ENCODE measurements at places on chromosomes 3 and 15. TPM values are rescaled to one million over a fixed set of nuclear protein-coding genes. Genes with fewer than 3 reads are reported as not detected.

- no peaks in the 10 kb centered on the region for H3K27me3 ChIP-seq
- no peak overlapping the region for H3K4me3 ChIP-seq
- H3K4me1 ChIP-seq: no peaks in the 10 kb centered on the region
These were observed 635.5 kb downstream of the TBL1XR1 start for GRCh38 chr3:176561826-176562225.

GRCh38 chr15:65924004-65924403 is 54.7 kb downstream of the RAB11A start:
- H3K4me3 ChIP-seq: no peak overlapping the region
- no peak overlapping the region for H3K27ac ChIP-seq
- no peaks in the 10 kb centered on the region for H3K36me3 ChIP-seq
- H3K27me3 ChIP-seq: no peaks in the 10 kb centered on the region
- DNase-seq: no peak

- no peak overlapping the region for H3K4me3 ChIP-seq
- no peak overlapping the region for H3K27ac ChIP-seq
- H3K4me1 ChIP-seq: no peaks in the 10 kb centered on the region
- no peaks in the 10 kb centered on the region for H3K27me3 ChIP-seq
These were observed 24.2 kb upstream of the LXN start for GRCh38 chr3:158696618-158697017.

RTP3 gene
- total RNA-seq: not detected

- H3K4me1 ChIP-seq: no peaks in the 10 kb centered on the region
- H3K36me3 ChIP-seq: no peaks in the 10 kb centered on the region
- no peak overlapping the region for H3K27ac ChIP-seq
- no peak for DNase-seq
- no peak overlapping the region for H3K4me3 ChIP-seq
These were observed 41.2 kb downstream of the CCDC33 start for GRCh38 chr15:74277242-74277810.

- H3K27ac ChIP-seq: no peak overlapping the region
- H3K4me1 ChIP-seq: no peaks in the 10 kb centered on the region
- H3K4me3 ChIP-seq: no peak overlapping the region
- no peak for DNase-seq
These were observed 188.4 kb downstream of the RAP2B start for GRCh38 chr3:153350420-153350819.

- no peaks in the 10 kb centered on the region for H3K36me3 ChIP-seq
- H3K4me1 ChIP-seq: no peaks in the 10 kb centered on the region
- H3K27ac ChIP-seq: no peak overlapping the region
- H3K4me3 ChIP-seq: no peak overlapping the region
These were observed 73.4 kb upstream of the PRR23C start for GRCh38 chr3:139117883-139118760.

CLDN11 gene
- total RNA-seq: not detected

GABRR3 gene
- not detected for total RNA-seq

OR5K2 gene
- total RNA-seq: not detected

- no peak overlapping the region for H3K4me3 ChIP-seq
- H3K27me3 ChIP-seq: no peaks in the 10 kb centered on the region
- no peaks in the 10 kb centered on the region for H3K4me1 ChIP-seq
- DNase-seq: no peak
These were observed 59.7 kb downstream of the RAP2B start for GRCh38 chr3:153221748-153222162.
